Nephron progenitor cell (in vitro differentiated cells): ENCODE measurements at places on chromosomes 3 and 15.

DNA sequence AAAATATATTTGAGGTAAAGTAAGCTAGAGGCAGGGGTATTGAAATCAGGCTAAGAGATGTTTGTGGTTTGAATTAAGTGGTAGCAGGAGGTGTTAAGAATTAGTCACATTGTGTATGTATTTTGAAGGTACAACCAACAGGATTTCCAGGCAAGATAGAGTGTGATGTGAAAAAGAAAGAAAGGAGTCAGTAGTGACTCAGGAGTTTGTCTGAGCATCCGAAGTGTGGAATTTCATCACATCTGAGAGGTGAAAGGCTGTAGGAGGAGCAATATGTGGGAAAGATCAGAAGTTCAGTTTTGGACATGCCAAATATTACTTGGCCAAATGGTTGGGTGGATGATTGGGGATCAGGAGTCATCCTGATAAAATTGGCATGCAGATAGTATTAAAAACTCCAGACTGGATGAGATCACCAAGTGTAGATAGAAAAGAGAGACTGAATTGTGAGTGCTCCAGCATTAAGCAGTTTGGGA is 32.1 kb upstream of the EBLN2 start:
- no peak for DNase-seq

DNA sequence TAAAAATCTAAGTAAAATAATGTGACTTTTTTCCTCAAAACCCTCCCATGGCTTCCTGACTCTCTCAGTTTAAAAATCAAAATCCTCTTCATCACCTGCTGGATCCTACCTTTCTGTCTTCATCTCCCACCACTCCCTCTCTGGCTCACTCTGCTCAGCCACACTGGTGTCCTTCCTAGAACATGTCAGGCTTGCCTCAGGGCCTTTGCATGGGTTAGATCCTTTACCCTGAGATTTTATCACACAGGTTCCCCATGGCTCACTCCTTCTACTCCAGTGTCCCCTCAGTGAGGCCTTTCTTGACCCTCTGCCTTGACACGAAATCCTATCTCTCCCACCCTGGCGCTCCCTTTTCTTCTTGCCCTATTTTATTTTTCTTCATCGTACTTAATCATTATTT is 141.8 kb downstream of the RPL22L1 start:
- DNase-seq = no peak

- no peak for DNase-seq
These were observed 396.6 kb downstream of the SOX2 start for GRCh38 chr3:182108371-182108770.

DNA sequence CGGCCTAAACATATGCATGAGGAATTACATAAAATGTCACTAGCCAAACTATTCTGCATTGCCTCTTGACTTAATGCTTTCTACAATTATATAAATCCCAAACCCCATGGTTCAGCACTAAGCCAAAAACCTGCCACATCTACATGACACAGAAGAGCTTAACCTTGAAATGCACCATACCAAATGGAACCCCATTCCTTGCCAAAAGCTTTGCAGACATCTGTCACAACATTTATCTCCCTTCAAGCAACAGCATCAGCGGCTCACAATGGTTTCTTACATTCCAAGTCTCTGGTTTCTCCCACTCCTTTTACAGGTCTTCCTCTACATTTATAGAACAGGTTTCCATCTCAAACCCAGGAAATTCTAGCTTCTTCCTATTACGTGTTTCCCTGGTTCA is 58.4 kb upstream of the GYG1 start:
- no peak for DNase-seq

GRCh38 chr3:42691816-42692666 is 6.7 kb downstream of the KLHL40 start:
- no peak for DNase-seq

DNA sequence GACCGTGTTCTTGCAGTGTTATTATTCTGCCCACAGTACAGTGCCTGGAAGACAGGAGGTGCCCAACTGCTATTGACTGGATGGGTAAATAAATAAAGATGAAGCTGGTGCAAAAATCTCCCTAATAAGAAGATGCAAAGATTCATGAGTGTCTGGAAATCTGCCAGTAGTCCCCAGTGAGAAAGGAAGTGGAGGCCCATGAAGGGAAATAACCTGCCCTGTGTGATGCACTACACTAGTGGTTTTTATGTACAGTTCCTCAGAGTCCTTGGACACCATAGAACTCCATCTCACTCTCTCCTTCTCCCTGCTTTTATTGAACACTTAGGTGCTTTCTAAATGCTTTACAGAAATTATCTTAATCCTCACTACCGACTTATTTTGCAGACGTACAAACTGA is 8.3 kb upstream of the SUCLG2 start:
- no peak for DNase-seq

DNA sequence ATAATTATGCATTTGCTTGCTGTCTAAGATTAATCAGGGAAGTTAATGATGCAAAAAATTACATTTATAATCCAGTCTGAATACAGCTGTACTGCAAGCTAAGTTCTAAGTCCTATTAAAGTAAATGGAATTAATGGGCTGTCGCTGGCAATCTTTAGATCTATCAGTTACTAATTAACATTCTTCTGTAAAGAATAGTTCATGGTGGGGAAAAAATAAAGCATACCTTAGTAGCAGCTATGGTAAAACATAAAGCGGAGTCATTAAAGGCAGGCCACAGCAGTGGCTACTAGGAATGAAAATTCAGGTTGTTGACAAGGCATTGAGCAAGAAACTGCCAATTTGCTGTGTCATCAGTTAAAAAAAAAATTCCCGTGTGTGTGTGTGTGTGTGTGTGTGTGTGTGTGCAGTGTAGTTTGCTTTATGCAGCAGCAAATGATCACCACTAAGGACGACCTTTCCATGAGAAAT is 129.8 kb downstream of the ZNF385D start:
- no peak for DNase-seq

DNA sequence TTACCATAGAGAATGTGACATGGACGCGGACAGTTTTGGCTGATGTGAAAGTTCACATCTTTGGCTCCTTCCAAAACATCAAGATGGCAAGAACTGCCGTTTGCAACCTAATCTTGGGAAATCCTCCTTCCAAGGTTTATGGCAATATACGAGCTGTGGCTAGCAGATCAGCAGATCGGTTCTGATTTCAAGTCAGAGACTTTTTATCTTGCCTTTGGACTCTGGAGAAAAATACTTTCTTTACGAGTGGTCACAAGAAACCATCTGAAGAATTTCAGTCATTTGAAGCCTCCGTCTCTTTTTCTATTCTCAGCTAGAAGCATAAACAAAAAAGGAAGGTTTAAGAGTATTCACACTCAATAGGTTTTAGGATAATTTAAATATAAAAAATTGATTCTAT is 153.5 kb upstream of the MEIS2 start:
- DNase-seq = no peak

DNA sequence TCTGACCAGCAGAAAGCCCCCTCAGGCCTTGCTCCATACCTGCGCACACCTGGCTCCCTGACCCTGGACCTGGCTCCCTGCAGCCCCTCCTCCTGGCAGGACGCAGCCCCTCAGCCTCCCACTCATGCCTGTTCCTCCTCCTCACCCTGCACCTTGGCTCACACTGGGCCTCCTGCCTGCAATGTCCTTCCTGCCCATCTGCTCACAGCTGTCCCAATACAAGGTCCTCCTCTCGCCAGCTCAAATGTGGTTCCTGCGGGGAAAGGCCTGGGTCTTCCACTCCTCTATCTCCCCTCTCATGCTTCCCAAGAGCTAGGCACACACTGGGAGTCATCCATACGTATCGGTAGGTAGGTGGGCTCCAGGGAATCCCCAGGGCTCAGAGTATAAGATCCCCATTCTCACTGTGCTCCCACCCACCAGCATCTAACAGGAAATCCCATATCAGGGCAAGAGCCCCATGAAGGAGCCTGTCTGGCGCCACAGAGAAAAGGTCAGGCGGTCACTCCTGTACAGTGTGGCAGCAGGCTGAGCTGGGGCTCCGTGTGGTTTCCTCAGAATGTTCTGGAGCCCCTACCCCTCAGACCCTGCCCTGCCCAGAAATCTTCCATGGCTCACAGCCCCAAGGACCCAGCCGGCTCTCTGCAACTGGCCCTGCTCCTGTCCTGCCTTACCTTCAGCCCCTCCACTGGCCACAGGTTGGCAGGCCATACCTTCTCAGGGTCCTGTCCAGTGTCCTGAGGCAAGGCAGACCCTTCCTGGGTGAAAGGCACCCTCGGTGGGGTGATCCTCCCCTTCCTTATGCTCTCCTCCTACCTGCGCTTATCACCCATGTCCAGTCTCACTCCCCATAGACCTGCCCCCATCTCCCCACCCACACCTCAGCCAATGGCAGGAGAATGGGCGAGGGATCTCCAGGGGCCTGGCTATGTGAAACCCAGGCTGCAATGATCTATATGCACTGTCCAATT is 10.9 kb downstream of the PLCD1 start:
- no peak for DNase-seq

GRCh38 chr15:63203451-63204090 is 14.2 kb downstream of the RAB8B start:
- no peak for DNase-seq
